ENCODE measurements at places on chromosomes 7 and 10.
A peak's percentile ranks its signal among the peaks of the same experiment; 100 is the strongest.

GRCh38 chr10:12832096-12832495, 169.4 kb downstream of the CCDC3 start:
- no peak overlapping the region for H3K4me3 ChIP-seq
- no peaks in the 10 kb centered on the region for H3K4me1 ChIP-seq
- no peaks in the 10 kb centered on the region for H3K27me3 ChIP-seq
- no peak for DNase-seq
- H3K27ac ChIP-seq = no peak overlapping the region

DNA sequence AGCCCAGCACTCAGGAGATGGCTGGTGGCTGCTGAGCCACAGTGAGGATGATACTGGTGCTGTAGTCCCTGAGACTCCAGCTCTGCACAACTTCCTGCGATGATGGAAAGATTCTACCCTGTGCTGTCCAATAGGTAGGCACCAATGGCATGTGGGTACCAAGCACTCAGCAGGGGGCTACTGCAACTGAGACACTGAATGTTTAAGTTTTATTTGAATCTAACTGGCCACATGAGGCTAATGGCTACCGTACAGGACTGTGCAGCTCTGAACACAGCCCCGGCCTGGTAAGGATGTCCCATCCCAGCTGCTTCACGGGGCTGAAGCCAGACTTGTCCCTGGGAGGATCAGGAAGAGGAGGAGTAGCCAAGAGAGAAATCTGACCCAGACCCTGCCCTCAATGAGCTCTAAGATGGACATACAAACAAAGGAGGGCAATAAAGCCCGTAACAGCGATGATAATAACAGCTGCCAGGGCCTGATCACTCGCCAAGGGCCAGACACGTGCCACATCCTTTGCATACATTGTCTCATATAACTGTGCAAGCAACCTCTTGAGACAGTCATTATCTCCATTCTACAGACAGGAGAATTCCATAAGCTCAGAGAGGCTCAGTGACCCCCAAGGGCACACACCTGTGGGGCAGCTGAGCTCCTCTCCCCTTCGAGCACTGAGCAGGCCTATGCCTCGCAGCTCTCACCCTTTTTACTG, 3.8 kb downstream of the GPRIN2 start:
- H3K4me3 ChIP-seq = no peak overlapping the region
- no peaks in the 10 kb centered on the region for H3K27me3 ChIP-seq
- no peaks in the 10 kb centered on the region for H3K36me3 ChIP-seq
- peaks cover 7% of the 10 kb centered on the region for H3K4me1 ChIP-seq
- no peak overlapping the region for H3K27ac ChIP-seq
- DNase-seq = peak; percentile 77

GRCh38 chr10:97898429-97898828, 48.8 kb downstream of the GOLGA7B start:
- no peak overlapping the region for H3K27ac ChIP-seq
- no peaks in the 10 kb centered on the region for H3K4me1 ChIP-seq
- DNase-seq = no peak
- H3K4me3 ChIP-seq = no peak overlapping the region
- no peaks in the 10 kb centered on the region for H3K27me3 ChIP-seq

DNA sequence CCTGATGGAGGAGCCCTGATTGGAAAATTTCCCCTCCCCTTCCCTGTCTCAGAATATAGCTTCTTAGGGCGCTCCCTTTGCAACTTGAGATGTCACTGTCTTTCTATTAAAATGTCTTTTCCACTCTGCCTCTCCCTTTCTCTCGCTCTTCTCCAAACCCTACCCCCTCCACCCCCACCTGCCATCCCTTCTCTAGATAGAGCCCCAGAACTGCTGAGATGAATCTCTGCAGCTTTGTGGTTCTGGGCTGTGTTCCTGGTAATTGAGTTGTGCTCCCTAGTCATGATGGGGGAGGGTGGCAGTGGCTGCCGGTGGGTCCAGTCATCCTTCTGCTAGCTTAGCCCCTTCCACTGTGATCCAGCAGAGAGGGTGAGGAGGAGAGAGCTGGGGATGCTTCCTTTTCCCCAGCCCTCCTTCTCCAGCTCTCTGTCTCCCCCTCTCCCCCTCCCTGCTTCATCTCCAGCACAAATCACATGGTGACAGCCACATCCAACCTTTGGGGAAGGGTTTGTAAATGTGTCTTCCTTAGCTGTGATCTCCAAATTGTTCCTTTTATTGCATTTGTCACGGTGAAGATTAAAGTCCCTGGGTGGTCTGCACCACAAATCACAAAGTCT, 50.8 kb upstream of the BTRC start:
- no peak overlapping the region for H3K4me3 ChIP-seq
- no peaks in the 10 kb centered on the region for H3K4me1 ChIP-seq
- H3K27ac ChIP-seq = no peak overlapping the region

GRCh38 chr7:148483515-148484308, 106.9 kb upstream of the C7orf33 start:
- no peaks in the 10 kb centered on the region for H3K36me3 ChIP-seq
- no peak for DNase-seq
- no peaks in the 10 kb centered on the region for H3K4me1 ChIP-seq
- no peak overlapping the region for H3K27ac ChIP-seq
- H3K4me3 ChIP-seq = no peak overlapping the region

DNA sequence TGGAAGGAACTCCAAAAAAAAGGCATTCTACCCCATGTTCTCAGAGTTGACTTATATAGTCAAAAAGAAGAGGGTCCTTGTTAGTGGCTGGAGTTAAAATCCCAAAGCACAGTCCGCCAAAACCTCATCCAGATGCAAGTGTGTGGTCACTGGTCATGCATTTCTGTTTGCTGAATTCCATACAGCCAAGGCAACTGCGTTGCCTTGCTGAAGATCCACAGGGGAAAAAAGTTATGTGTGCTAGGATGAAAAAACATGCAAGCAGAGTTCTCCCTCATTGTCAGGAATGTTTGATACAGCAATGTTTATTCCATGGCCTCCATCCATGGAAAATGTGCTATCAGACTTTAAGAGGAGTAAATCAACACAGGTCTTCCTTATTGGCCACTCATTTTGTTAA, 213.1 kb downstream of the CREB5 start:
- DNase-seq = no peak
- no peaks in the 10 kb centered on the region for H3K4me1 ChIP-seq
- no peaks in the 10 kb centered on the region for H3K27me3 ChIP-seq
- no peak overlapping the region for H3K27ac ChIP-seq
- H3K4me3 ChIP-seq = no peak overlapping the region

DNA sequence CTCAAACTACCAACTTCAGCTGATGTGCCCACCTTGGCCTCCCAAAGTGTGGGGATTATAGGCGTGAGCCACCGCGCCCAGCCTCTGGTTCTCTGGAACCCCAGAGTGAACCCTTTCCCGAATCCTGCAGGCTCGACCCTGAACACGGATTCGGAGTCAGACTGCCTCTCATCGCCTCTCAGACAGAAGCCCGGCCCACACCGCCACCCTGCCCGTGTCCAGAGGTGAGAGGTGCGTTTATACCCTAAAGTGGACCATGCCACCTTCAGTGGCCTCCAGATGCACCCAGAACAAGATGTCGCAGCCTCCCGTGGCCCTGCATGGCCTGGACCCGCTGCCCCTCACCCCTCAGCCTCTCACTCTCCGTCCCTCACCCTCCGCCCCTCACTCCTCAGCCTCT, 64.9 kb upstream of the GNA12 start:
- no peaks in the 10 kb centered on the region for H3K27me3 ChIP-seq
- no peaks in the 10 kb centered on the region for H3K4me1 ChIP-seq
- DNase-seq = no peak
- no peaks in the 10 kb centered on the region for H3K36me3 ChIP-seq
- H3K27ac ChIP-seq = no peak overlapping the region
- H3K4me3 ChIP-seq = no peak overlapping the region

DNA sequence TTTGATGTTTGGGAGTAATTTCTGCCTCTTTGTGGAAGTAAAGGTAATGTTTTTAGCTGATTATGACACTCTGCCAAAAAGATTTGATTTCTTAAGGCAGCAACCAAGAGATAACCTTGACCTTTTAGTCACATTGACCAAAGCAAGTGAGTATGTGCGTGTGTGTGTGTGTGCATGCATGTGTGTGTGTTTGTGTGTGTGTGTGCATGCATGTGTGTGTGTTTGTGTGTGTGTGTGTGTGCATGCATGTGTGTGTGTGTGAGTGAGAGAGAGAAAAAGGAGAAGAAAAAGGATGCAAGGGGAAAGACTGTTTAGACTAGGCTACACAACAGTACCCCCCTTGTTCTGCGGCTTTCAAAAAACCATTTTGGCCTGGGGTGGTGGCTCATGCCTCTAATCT, 88.1 kb upstream of the NPVF start:
- no peak for DNase-seq
- H3K27ac ChIP-seq = no peak overlapping the region
- H3K36me3 ChIP-seq = no peaks in the 10 kb centered on the region
- H3K4me3 ChIP-seq = no peak overlapping the region
- no peaks in the 10 kb centered on the region for H3K27me3 ChIP-seq
- H3K4me1 ChIP-seq = no peaks in the 10 kb centered on the region

GRCh38 chr7:123537026-123537642, 2.7 kb upstream of the IQUB start:
- H3K27ac ChIP-seq = no peak overlapping the region
- no peak overlapping the region for H3K4me3 ChIP-seq
- no peaks in the 10 kb centered on the region for H3K36me3 ChIP-seq

- no peak for DNase-seq
- H3K4me1 ChIP-seq = no peaks in the 10 kb centered on the region
- H3K27ac ChIP-seq = no peak overlapping the region
- no peak overlapping the region for H3K4me3 ChIP-seq
- no peaks in the 10 kb centered on the region for H3K36me3 ChIP-seq
Observed at GRCh38 chr7:30142710-30143109, 7.9 kb downstream of the MTURN start.

- DNase-seq = no peak
- no peaks in the 10 kb centered on the region for H3K27me3 ChIP-seq
- H3K4me1 ChIP-seq = no peaks in the 10 kb centered on the region
- no peak overlapping the region for H3K4me3 ChIP-seq
- H3K27ac ChIP-seq = no peak overlapping the region
Observed at GRCh38 chr7:20450536-20450935, 119.8 kb downstream of the ITGB8 start.

DNA sequence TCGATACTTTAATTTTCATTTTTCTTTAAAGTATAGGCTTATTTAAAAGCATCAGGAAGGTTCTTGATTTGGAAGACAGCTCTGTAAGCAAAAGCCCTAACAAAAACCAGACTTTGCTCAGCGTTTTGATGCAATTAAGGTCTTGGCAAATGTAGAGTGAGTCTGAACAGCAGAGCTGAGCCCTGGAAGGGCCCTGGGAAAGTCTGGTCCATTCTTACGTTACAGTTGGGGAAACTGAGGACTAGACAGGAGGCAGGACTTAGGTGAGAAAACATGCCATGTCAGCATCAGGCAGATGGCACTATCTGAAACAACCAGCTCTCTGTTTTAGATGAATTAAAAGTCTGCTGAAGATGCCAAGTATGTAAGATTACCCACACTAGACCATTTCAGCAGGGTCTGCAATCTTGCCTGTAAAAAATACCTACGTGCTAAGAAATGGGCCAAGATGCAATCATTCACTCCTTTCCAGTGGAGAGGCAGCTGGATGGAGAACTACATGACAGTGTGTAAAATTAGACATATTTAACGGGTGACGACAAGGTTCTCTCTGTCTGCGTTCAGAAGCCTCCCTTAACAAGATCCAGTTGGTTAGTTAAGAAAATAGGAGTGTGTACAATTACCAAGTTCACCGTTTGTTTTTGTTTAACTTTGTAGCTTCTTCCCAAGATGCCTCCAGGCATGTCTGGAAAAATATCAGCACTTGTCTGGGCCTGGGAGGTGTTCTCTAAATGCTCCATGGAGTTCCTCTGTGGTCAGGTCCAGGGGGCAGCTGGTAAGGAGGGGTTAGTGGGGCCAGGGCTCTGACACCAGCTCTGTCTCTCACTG, 502.3 kb upstream of the ZMIZ1 start:
- H3K4me3 ChIP-seq = no peak overlapping the region
- no peak for DNase-seq

DNA sequence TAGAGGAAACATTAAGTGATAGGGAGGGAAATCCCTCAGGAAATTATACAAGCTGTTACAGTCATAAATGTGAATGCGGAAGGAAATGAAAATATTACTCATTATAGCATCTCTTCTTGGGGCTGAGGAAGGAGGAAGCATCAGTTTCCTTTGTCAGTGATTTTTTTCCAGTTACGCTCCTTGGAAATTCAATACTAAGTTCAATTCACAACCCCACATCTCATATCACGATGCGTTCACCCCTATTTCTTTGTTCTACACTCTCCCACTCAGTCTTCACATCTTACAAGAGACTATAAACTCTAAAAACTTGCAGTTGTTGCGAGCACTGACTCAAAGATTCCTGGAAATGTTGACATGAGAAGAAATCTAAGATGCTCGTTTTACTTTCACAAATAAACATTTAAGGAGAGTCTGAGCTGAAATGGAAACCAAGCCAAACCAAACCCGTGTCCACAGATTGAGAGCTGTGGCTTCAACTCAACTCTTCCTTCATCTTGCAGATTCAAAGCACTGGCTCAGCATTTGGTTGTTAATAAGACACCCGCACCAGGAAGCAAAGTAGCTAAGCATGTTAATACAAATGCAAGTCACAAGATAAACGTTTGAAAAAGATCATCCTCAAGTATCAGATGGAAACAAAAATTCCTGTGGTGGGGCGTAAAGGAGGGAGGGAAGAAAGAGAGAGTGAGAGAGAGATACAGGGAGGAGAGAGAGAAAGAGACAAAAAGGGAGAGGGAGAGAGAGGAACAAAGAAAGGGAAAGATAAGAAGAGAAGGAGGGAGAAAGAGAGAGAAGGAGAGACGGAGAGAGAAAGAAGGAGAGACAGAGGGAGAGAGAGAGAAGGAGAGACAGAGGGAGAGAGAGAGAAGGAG, 150.0 kb upstream of the RSU1 start:
- H3K36me3 ChIP-seq = no peaks in the 10 kb centered on the region
- H3K27me3 ChIP-seq = no peaks in the 10 kb centered on the region
- DNase-seq = no peak
- H3K4me1 ChIP-seq = no peaks in the 10 kb centered on the region

DNA sequence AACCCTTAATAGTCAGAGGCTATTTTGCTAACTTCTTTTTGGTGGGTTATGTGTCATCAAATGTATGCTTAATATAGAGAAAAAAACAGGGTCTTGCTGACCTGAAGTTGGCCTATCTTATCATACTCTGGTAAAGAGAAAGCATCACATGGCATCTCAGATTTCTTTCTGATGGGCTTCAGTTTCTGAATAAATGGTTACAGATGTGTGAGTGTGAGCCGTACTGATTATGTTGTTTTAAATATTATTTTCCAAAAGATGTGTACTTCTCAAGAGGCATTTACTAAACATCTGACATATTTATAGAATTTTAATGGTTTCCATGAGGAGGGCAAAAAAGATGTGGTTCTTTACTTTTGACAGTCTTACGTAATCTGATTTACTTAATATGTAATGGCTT, 28.4 kb downstream of the BBS9 start:
- DNase-seq = no peak
- no peak overlapping the region for H3K4me3 ChIP-seq
- H3K27me3 ChIP-seq = no peaks in the 10 kb centered on the region
- H3K4me1 ChIP-seq = no peaks in the 10 kb centered on the region
- H3K36me3 ChIP-seq = no peaks in the 10 kb centered on the region

Data from prostate gland (tissue), 2 donors.